CD14-positive monocyte (primary cell): ENCODE measurements at places on chromosomes 2 and 18. TPM values are rescaled to one million over a fixed set of nuclear protein-coding genes. Genes with fewer than 3 reads are reported as not detected.

DNA sequence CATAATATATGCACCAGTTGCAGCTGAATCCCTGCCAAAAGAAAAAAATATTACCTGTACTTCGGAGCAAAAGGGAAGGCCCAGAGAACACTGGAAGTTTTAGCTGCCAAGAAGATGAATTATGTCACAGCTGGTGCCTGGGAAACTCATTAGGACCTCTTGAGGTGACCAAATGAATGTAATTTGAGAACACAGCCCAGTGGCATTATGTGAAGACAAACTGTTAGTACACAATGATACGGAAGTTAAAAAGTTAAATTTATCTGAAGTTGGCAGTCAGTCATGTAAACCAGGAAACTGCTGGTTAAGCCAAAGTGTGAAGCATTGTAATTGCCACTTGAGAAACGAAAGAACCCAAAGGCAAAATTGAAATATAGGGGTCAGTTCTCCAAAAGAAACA is 80.7 kb downstream of the EML4 start:
- H3K36me3 ChIP-seq: peaks cover 19% of the 10 kb centered on the region
- no peak overlapping the region for H3K27ac ChIP-seq
- DNase-seq: no peak
- H3K27me3 ChIP-seq: no peaks in the 10 kb centered on the region

DNA sequence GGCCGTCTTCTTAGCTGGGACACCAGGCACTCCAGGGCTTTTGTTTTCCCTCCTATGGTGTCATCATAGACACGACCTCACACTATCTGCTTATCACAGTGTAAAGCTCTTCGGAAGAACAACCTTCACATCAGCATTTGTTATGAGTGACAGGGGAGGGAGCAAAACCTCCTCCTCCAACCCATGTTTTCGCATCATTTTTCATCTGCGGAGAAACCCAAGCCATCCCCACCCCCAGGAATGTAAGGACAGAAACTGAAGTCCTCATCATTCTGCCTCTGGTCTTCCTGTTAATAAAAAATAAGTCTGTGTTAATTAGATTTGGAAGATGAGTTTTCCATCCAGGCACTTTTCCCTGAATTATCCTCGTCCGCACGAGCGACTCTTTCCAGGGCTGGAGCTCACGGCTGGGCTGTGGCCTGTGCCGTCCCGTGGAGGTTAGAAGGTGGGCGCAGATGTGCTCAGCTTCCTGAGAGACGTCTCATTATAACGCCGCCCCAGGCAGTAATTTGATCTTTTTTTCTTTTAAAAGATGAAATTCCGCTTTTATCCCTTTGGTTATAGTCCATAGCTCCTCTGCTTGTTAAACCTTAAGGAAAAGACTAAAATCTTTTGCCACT is 101.6 kb upstream of the TMEM18 start:
- no peaks in the 10 kb centered on the region for H3K27me3 ChIP-seq
- DNase-seq: no peak
- no peak overlapping the region for H3K27ac ChIP-seq
- H3K36me3 ChIP-seq: no peaks in the 10 kb centered on the region

- peaks cover 2% of the 10 kb centered on the region for H3K27me3 ChIP-seq
- peaks cover 17% of the 10 kb centered on the region for H3K36me3 ChIP-seq
- peaks cover 41% of the 10 kb centered on the region for H3K4me1 ChIP-seq
- DNase-seq: no peak
- no peak overlapping the region for H3K27ac ChIP-seq
- peak overlapping the region; percentile 66 for H3K4me3 ChIP-seq
Measured at GRCh38 chr18:79952456-79952995, 1.1 kb upstream of the SLC66A2 start.

DNA sequence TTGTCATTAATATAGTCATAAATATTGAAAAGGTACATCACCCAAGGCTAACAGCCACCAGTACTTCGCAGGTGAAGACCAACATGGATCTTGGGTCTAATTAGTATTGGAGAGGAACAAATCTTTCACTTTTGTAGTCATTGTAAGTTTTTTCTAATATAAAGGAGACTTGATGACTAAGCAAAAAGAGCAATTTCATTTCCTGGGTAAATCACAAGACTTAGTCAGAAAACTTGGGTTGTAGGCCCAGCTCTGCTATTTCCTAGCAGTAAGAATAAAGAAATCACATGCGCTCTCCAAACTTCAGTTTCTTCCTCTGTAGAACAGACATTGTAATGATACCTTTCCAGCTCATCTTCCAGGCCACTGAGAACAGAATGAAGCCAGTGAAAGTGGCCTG is 40.9 kb downstream of the NRP2 start:
- H3K27ac ChIP-seq: peak overlapping the region; percentile 65
- H3K4me3 ChIP-seq: no peak overlapping the region
- no peaks in the 10 kb centered on the region for H3K36me3 ChIP-seq
- H3K27me3 ChIP-seq: no peaks in the 10 kb centered on the region
- DNase-seq: peak; percentile 71

DNA sequence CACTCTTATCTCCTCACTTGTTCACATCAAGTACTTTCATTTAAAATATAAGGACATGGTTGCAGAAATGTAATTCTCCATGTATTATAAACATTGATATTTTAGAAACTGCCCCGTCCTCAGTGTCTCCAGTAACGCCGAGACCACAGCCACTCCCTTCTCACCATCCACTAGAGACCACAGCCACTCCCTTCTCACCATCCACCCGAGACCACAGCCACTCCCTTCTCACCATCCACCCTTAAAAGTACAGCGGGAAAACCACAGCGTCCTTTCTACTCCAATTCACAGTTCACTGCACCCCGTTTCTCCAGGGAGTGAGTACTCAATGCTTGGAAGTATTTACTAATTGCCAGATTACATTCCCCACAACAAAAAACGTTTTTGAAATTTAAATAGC is 1452.2 kb upstream of the ACVR2A start:
- no peaks in the 10 kb centered on the region for H3K36me3 ChIP-seq
- H3K4me3 ChIP-seq: no peak overlapping the region
- H3K27me3 ChIP-seq: peaks cover 4% of the 10 kb centered on the region
- no peak overlapping the region for H3K27ac ChIP-seq
- peaks cover 7% of the 10 kb centered on the region for H3K4me1 ChIP-seq

GRCh38 chr2:69100220-69100723 is 87.3 kb downstream of the ANTXR1 start:
- H3K27ac ChIP-seq: no peak overlapping the region
- no peak overlapping the region for H3K4me3 ChIP-seq
- no peaks in the 10 kb centered on the region for H3K27me3 ChIP-seq
- no peak for DNase-seq
- H3K36me3 ChIP-seq: no peaks in the 10 kb centered on the region
- no peaks in the 10 kb centered on the region for H3K4me1 ChIP-seq

DNA sequence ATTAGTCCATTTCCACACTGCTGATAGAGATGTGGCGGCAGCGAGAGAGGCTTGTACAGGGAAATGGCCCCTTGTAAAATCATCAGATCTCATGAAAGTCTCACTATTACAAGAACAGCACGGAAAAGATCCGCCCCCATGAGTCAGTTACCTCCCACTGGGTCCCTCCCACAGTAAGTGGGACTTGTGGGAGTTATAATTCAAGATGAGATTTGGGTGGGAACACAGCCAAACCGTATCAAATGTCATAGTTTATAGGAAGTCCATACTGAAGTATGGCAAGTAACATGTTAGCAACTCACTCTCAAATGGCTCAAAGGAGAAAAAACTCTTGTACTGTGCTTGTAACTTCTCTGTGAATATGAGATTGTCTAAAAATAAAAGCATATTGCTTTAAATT is 56.1 kb downstream of the FARP2 start:
- no peak overlapping the region for H3K27ac ChIP-seq
- H3K4me1 ChIP-seq: no peaks in the 10 kb centered on the region
- DNase-seq: no peak
- H3K36me3 ChIP-seq: peaks cover 21% of the 10 kb centered on the region
- H3K4me3 ChIP-seq: no peak overlapping the region

TET3 gene
- 10.9 and 18.6 TPM in 2 replicates for polyA plus RNA-seq

- H3K36me3 ChIP-seq: no peaks in the 10 kb centered on the region
- no peak for DNase-seq
- no peaks in the 10 kb centered on the region for H3K27me3 ChIP-seq
- H3K4me1 ChIP-seq: no peaks in the 10 kb centered on the region
Measured at GRCh38 chr2:207437524-207438143, 92.1 kb upstream of the CREB1 start.

TGFA gene
- 1.7 and 2.7 TPM in 2 replicates for polyA plus RNA-seq

DNA sequence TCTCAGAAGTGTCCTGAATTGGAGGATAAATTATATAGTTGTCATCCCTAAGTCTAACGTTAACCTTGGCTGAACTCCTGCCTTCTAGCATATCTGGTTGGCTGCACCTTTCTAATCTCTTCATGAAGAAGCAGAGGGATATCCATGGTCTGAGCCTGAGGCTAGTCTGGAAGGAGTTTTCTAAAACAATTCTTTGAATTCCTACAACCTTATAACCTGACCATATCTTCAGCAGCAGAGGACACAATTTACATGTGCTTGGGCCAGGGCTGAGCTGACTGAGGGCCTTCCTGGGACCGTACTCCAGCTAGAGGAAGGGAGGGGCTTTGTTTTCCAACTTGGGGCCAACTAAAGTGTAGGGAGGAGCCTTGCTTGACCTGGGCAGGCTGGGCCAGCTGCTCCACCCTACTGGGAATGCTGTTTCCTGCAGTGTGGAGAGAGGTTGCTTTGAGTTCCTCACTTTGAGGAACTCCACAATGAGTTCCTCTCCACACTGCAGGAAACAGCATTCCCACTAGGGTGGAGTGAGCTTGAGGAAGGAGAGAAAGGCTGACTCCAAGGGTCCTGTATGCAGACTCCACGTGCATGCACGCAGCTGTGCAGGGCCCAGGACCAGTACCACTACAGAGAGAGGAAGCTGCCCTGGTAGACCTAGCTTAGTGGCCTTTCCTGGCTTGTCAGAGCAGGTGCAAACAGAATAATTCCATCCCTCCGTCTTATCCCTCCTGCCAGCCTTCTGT is 19.6 kb downstream of the CEP68 start:
- no peak overlapping the region for H3K4me3 ChIP-seq
- H3K27ac ChIP-seq: peak overlapping the region; percentile 42
- H3K36me3 ChIP-seq: peaks cover 93% of the 10 kb centered on the region
- peaks cover under 1% of the 10 kb centered on the region for H3K4me1 ChIP-seq

DNA sequence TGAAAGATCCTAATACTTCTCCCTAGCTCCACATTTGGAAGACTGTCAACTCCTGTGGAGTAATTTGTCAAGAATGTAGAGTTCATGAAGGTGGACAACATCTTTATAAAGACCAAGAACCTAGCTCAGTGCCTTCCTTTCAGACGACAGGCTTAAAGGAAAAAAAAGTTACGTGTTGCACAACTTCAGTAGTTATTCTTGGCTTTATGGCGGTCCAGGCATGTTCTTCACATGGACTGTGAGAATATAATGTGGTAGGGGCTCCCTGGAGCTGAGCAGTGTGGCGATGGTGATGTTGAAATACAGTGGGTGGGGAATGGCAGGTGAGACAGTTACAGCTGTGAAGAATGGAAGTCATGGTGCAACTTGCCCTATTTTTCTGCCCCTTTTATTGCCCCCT is 3.9 kb downstream of the TAF1B start:
- H3K4me1 ChIP-seq: peaks cover 45% of the 10 kb centered on the region
- H3K36me3 ChIP-seq: peaks cover 37% of the 10 kb centered on the region
- H3K27me3 ChIP-seq: no peaks in the 10 kb centered on the region
- DNase-seq: no peak
- no peak overlapping the region for H3K27ac ChIP-seq
- H3K4me3 ChIP-seq: no peak overlapping the region

KCNS3 gene
- polyA plus RNA-seq: not detected

DNA sequence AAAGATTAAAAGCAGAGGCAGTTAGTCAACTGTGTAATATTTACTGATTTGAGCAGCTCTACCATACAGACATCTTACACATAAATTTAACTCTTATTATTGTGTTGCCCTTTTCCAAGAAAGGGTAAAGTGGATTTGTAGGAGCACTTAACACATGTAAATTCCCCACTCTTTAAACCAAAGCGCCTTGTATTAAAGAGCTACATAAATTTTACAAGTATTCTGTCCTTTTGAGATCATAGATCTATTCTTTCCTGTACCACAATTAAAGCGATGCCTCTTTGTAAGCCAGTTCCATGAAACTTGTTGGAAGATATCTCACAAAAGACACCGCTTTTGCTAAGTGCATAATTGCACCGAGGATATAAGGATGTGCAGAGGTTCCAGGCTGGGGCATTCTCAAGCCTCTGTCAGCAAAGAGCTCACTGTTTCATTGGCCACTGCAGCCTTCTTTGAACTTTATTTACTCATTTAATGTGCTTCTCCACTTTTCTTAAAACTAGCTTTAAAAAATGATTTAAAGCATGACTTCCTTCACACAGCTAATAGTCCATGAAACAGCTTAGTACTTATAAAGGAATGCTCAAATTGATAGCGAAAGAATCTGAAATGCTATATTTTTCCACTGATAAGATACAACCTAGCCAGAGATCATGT is 520.0 kb upstream of the TCF4 start:
- H3K36me3 ChIP-seq: no peaks in the 10 kb centered on the region
- H3K4me3 ChIP-seq: no peak overlapping the region
- no peaks in the 10 kb centered on the region for H3K27me3 ChIP-seq
- no peak for DNase-seq
- H3K4me1 ChIP-seq: no peaks in the 10 kb centered on the region

VWA3B gene
- polyA plus RNA-seq: not detected

DNA sequence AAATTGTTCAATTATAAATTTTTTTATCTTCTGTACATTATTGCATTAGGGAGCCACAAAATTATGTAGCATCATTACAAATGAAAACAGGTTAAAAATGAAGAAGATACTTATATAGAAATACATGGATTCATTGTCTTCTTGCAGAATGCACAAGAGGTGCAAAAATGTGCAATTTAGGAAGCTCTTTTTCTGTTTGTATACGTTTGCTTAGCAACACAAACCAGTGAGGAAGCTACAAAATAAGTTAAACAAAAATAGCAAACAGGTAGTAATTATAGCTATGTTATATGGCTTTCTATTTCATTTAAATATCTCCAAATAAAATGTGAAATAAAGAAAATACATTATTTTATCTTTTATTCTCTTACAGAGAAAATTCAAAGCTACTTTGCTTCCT is 177.6 kb upstream of the SESTD1 start:
- no peak for DNase-seq
- H3K27me3 ChIP-seq: no peaks in the 10 kb centered on the region
- H3K4me3 ChIP-seq: no peak overlapping the region
- H3K27ac ChIP-seq: no peak overlapping the region
- H3K4me1 ChIP-seq: peaks cover 10% of the 10 kb centered on the region
- H3K36me3 ChIP-seq: no peaks in the 10 kb centered on the region

CIB4 gene
- polyA plus RNA-seq: not detected in 2 replicates

DNA sequence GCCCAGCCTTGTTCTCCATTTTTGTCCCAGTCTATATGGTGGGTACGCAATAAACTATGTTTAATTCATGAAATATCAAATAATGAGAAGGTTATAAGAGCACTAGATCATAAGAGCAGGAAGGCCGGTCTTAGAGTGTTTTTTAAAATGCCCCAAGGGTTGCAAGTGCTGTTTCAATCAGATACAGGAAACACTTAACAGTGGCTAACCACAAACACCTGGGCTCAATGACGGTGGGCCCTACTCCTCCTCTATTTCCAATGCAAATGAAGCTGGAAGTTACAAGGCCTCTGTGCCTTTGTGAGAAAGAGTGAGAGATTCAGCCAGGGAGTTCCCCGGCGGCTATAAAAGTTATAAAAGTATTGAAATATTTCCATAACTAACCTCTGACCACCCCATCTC is 18.9 kb upstream of the WDR33 start:
- peak overlapping the region; percentile 26 for H3K27ac ChIP-seq
- H3K27me3 ChIP-seq: no peaks in the 10 kb centered on the region
- no peak for DNase-seq
